ENCODE measurements at places on chromosomes 3 and 15.

DNA sequence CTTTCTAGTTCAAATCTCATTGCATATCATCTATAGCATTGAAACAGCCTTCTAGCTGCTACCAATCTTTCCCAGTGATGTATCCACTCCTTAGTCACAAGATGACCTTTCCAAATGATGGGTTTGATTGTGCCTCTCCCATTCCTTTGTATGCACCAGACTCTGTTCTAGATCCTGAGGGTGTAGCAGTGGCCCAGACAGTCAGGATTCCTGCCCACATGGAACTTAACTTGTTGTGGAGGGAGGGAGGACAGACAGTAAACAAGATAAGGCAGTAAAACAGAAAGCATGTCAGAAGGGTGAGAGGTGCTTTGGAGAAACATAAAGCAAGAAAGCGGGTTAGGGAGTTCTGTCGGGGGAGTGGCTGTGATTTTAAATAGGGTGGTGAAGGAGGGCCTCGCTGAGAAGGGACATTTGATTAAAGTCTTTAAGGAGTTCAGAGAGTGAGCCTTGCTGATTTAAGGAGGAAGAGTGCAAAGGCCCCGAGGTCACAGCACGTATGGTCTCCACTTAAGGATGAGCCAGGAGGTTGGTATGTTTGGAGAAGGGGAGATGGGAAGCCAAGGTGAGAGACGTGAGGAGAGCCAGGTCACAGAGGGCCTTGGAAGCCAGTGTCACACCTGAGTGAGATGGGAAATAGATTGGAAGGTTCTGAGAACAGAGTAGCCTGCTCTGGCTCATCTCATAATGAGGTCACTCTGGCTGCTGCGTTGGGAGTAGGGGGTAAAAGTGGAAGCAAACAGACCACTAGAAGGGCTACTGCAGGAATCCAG, 38.3 kb downstream of the FAM43A start:
- DNase-seq: peak; percentile 31

GRCh38 chr15:72216079-72216478, 14.9 kb downstream of the PKM start:
- DNase-seq: no peak

DNA sequence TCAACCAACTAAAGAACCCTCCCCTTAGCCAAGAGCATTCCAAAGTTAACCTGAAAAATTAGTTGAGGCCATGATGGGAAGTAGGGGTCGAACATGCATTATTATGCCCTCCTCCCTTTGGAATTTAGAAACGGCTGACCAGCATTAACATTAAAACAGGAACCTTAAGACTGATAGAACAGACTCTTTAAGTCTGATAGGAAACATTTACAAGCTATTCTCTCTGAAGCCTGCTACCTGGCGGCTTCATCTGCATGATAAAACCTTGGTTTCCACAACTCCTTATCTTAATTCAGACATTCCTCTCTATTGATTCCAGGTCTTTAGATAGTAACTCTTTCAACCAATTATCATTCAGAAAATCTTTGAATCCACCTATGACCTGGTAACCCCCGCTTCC, 331.0 kb downstream of the CGGBP1 start:
- no peak for DNase-seq

DNA sequence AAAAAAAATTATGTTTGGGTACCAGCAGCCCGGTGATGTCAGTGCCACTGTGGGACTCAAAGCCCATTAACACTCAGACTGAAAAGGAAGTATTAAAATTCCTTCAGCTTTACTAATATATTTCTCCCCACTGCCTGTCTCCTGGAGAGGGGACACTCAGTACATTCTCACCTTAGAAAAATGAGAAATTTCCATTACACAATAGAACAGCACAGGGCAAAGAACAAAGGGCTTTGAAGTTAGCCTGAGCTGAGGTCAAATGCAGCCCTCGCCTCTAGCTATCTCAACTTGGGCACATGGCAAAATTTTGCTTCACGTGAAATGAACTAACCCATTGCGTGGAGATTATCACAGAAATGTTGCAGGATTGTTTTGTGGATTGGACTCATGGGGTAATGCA, 80.8 kb downstream of the RARB start:
- no peak for DNase-seq

GRCh38 chr3:10395671-10396070, 74.8 kb upstream of the SEC13 start:
- DNase-seq: no peak

DNA sequence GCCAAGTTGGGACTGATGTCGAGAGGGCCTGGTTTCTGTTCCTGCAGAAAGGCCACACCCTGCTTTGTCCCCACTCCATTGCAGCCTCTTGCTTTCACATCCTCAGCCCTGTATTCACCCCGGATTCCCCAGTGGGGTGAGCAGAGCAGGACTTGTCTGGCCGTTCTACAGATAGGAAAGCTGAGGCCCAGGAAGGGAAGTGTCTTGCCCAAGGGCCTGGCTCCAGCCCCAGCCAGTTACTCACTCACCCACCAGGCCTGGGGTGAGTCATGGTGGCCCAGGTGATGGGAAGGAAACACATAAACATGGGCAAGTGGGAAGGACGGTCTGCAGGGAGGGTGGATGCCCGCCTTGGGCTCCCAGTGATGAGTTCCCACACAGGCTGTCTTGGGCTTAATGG, 6.1 kb upstream of the DUSP7 start:
- DNase-seq: no peak

DNA sequence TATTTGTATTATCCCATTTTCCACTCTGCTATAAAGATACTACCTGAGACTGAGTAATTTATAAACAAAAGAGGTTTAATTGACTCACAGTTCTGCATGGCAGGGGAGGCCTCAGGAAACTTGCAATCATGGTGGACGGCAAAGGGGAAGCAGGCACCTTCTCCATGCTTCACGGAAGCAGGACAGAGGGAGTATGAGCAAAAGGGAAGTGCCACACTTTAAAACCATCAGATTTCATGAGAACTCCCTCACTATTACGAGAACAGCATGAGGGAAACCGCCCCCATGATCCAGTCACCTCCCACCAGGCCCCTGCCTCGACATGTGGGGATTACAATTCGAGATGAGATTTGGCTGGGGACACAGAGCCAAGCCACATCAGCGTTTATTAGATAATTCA, 172.8 kb downstream of the NR2F2 start:
- DNase-seq: no peak

- DNase-seq: no peak
Observed at GRCh38 chr3:160784853-160785252, 28.8 kb downstream of the PPM1L start.

- no peak for DNase-seq
Observed at GRCh38 chr3:56795829-56796185, 5.9 kb downstream of the ARHGEF3 start.

DNA sequence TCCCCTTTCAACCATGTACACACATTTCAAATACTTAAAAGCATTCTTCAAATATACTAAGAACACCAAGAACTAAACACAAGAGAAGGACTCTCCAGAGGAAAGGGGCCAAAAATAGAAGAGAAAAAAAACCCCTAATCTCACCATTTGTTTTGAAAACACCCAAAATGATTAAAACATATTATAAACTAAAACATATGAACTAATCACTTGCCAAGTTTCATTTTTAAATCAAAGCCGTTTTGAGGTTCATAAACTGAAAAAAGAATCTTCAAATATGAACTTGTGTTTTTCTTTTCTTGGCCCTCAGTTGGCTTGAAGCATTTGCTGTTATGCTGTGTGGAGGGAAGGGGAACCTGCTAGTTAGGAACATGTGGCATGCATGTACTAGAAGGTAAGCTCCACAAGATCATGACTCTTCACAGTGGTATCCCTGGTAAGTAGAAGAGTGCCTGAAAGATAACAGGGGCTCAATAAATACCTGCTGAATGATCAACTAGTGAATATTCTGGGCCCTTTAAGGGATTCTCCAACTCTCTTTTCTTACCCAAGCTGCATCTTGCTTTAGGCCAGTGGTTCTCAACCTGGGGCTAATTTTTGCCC, 224.5 kb downstream of the TIGIT start:
- DNase-seq: no peak

- DNase-seq: no peak
Observed at GRCh38 chr3:195009616-195010015, 261.3 kb downstream of the XXYLT1 start.

GRCh38 chr3:176714034-176714433, 483.2 kb downstream of the TBL1XR1 start:
- no peak for DNase-seq

DNA sequence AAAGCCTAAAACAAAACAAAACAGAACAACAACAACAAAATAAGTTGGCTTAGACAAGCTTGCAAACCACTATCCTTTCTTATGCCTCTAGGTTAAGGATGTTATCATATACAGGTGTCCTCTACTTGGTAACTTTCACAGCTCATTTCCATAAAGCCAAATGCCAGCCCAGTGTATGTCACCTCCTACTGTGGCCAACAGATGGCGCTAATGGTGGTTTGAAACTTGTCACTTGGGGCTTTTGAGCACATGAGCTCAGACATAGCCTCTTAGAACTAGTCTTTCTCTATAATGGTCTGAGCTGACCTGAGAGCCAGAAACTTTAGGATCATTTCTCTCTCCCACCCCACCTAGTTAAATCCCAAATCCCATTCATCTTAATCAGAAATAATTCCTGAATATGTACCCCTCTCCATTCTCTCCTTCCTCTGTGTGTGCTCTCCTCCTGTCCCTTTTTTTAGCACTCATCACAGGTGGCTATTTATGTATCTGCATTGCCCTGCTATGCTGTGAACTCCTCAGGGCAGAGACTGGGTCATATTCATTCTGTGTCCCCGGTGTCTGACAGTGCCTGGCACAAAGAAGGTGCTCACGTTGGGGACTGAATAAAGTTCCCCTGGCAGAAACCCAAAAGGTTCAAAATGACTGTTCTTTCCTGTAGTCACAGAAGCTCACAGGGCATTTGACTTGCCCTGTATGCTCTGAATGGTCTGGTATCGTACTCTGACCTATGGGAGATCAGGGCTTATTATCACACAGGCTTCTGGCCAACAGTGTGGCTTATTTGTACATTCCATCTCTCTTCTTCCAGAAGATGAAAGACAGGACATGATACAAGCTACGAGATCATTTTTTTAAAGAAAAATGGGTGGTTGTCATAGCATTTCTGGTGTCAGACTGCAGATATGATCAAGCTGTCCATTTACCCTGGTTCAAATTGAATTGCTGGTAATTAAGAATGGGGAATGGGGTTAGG, 319.3 kb upstream of the AZI2 start:
- peak; percentile 52 for DNase-seq

Data from NCI-H69 (cell line).